ENCODE measurements at places on chromosomes 1 and 21.

DNA sequence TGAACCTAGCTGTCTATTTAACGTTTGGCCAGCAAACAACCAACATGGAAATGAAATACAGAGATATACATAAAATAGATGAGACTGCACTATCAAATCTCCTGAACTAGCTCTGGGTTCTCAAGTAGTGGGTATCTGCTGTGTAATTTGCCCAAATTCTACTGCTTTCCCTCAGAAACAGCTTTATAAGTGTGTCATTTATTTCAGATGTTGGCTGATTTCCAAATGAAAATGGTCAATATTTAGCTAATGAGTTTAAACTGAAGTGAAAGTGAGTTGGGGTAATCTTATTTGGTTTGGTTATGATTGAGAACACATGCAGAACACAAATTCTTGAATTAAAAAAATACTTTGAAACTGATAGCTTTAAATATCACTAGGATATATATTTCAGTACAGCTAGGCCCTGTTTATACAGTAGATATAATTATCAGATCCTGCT is 601.7 kb upstream of the CXADR start:
- no peak for DNase-seq

- no peak for DNase-seq
Observed at GRCh38 chr1:205822397-205822796, 9.4 kb upstream of the SLC41A1 start.

- DNase-seq: peak; percentile 7
Observed at GRCh38 chr21:26055010-26055409, 115.6 kb downstream of the APP start.

DNA sequence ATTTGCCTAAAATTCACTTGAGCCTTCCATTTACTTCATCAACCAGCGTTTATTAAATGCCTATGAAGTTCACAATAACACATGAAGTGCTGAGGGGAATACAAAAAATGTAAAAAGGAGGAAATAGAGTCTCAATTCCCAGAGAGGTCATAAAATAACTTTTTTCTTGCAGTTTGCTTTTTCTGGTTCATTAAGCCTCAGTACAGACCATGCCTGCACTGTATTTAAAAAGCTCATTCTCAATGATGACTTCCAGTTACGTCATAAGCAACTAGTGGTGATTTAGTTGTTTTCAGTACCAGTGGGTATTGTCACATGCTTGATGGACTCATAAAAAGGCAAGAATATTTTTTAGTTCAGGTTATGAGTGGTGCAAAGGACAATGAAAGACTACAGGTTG is 160.1 kb upstream of the UBE2U start:
- no peak for DNase-seq

- DNase-seq: no peak
Observed at GRCh38 chr1:30275926-30276764, 447.2 kb downstream of the MATN1 start.

GRCh38 chr1:31216016-31216415 is 23.7 kb downstream of the NKAIN1 start:
- DNase-seq: peak; percentile 87

- DNase-seq: no peak
Observed at GRCh38 chr1:156640842-156641706, 843 bp upstream of the BCAN start.

- DNase-seq: no peak
Observed at GRCh38 chr1:25706146-25707089, 89.8 kb downstream of the MAN1C1 start.

GRCh38 chr1:5686925-5687706 is 305.1 kb downstream of the NPHP4 start:
- DNase-seq: no peak

GRCh38 chr1:27570356-27570755 is 33.6 kb downstream of the AHDC1 start:
- DNase-seq: no peak

GRCh38 chr1:43389326-43390313 is at the start of the genes MED8 and SZT2:
Gene MED8 (minus strand): TSS chr1:43389800. CDS start chr1:43389764, 36 bp downstream.
Gene SZT2 (plus strand): TSS chr1:43389899. CDS start chr1:43389969, 70 bp downstream.
- peak; percentile 87 for DNase-seq

- no peak for DNase-seq
Observed at GRCh38 chr1:48233666-48234485, 11.4 kb downstream of the SLC5A9 start.

DNA sequence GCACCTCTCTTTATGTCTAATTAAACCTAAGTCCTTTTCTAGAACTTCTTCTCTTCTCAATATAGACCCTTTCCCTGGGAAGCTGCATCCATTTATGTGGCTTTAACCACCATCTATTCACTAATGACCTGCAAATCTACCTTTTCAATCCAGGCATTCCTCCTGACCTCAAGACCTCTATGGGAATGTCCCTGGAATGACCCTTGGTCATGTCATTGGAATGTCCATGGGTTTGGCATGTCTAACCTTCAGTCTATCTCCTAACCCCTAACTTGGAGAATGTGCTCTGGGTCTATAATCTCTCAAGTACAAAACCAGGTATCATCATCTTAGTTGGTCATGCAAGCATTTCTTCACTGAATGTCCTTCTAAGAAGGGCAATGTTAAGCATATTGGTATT is 196.1 kb downstream of the KCNH1 start:
- no peak for DNase-seq

- no peak for DNase-seq
Observed at GRCh38 chr1:150574260-150575071, 4.9 kb downstream of the MCL1 start.

- no peak for DNase-seq
Observed at GRCh38 chr1:214473387-214473786, 78.0 kb downstream of the PTPN14 start.

GRCh38 chr21:45132841-45133573 is 58.6 kb downstream of the ADARB1 start:
- DNase-seq: no peak

GRCh38 chr1:11693024-11693590 is 1.6 kb downstream of the DRAXIN start:
- no peak for DNase-seq

DNA sequence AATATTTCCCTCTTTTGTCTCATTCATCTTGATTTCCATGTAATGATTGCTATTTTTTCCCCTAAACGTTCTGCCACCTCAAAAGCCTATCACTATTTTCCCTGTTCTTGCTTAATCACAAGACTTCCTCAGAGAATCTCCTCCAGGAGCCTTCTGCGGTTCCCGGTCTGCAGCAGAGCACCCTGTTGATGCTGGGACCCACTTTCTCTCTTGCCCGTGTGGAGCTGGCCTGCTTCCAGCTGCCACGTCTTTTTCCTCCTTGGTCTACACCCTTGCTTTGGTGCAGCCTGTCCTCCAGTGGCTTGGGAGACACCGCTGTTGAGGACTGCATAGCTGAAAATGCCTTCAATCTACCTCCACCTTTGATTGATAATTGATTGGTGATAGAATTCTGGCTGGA is 70.0 kb upstream of the COA6 start:
- no peak for DNase-seq

GRCh38 chr1:92446546-92446945 is 40.2 kb downstream of the GFI1 start:
- DNase-seq: no peak

GRCh38 chr1:74467786-74468377 is 44.5 kb downstream of the LRRC53 start:
- DNase-seq: no peak

DNA sequence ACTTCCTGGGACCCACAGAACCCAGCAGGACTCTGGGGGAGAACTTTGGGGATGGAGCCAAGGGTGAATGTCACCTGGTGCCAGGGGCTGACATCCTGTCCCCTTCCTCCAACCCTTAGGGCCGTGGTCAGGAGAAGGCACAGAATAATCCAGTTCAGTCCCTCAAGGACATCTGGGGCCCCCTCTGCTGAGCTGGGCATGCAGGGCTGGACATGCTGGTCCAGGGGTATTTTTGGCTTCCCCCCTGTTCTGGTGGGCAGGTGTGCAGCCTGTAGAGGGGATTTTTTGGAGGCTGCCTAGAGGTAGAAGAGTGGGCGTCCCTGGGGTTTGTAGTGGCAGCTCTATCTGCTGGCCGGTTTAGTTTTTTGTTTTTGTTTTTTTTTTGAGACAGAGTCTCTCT is 3.4 kb upstream of the CROCC start:
- no peak for DNase-seq

All from NCI-H2171 (cell line).